Right forelimb (tissue), 1 donor: ENCODE measurements at places on chromosomes 6 and 20.

GRCh38 chr20:63640086-63640485 is 13.1 kb downstream of the STMN3 start:
- DNase-seq: no peak

GRCh38 chr6:48099713-48100587 is 11.0 kb downstream of the PTCHD4 start:
- no peak for DNase-seq

DNA sequence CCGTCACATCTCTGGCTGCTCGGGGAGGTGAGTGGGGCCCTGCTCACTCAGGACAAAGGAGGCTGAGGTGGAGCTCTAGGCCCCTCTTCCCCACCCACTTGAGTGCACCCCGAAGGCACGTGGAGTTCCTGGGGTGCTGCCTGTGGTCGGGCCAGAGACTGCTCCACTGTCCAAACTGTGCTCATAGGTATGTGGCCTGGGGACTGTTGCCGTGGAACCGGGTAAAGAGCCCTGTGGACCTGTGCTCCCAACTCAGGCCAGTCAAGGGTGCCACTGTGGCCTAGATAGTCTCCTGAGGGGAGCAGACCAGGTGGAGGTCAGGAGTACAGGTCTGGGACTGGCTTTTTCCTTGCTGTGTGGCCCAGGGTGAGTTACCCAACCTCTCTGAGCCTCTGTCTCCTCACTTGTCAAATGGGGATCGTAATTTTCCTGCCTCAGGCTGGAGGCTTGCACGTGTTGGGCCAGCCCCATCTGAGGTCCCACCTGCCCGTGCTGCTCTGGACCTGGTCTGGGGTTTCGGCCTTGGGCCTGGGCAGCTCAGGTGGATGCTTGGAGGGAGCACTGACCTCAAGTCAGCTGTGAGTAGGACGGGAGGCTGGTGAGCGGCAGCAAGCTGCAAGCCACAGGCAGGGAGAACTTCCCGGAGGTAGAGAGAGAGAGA is 12.4 kb upstream of the NPBWR2 start:
- no peak for DNase-seq

- DNase-seq: no peak
Observed at GRCh38 chr6:113361014-113361645, 496.0 kb upstream of the MARCKS start.

- peak; percentile 75 for DNase-seq
Observed at GRCh38 chr6:87155842-87156815, 764 bp downstream of the ZNF292 start.

- no peak for DNase-seq
Observed at GRCh38 chr6:112416866-112417265, 69.7 kb downstream of the RFPL4B start.

DNA sequence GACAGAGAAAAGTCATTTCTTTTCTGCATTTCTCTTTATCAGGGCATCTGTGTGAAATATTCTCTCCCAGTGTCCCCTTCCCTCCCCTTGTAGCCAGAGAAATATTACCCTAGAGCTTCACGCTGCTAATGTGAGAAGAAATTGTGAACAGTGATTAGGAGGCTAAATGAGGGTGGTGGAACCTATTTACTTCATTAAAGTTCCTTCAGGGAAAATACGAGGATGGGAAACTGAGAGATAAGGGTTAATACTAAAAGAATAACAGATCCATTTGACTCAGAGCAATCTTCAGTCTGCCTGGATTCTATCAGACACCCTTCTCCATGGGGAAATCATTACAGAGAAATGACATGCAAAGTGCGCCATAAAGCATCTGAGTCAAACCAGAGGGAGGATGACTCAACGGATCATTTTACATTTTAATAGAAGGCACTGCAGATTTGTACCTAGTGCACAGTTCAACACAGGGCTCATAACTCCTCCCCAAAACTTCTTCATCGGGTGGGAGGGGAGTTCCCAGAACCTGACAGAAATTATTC is 131.3 kb downstream of the GJA10 start:
- no peak for DNase-seq

GRCh38 chr6:81896525-81897503 is 144.3 kb upstream of the TENT5A start:
- DNase-seq: no peak

DNA sequence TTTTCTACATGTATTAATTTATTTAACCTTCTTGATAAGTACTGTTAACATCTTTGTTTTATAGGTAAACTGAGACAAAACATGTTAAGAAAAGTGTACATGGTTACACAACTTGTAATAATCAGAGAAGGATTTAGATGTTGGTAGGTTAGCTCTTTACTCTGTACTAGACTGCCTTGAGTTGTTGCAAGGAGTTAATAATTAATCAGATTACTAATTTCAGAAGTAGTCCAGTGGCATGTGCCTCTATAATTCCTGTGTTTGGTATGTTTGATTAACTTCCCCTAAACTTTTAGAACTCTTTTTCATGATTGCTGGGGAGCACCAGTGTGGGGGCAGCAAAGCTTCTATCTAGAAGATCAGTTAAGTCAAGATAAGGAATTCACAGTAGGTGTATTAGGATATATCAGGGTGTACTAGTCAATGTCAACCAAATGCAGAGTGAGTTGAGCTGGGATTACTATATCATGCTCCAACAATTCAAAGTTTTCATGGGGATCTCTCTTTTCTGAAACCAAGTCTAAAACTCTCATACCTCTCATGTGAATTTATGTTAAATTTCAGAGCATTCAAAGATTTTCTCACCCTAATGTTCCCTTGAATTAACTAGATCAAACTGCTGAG is 129.7 kb upstream of the AHI1 start:
- no peak for DNase-seq

DNA sequence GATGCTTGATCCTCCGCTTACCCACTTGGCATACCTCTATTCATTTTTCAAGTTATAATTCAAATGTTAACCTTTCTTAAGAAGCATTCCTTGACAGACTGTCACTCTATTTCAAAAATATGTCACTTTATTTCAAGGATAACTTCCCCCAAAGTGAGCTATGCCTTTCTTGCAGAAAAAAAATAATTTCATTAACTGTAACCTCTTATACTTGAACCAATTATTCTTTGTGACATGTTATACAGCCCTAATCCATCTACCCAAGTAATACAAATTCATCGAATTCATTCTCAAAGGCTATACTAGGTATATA is 9.3 kb upstream of the NHSL1 start:
- DNase-seq: no peak

GRCh38 chr6:44662461-44663121 is 275.1 kb downstream of the CDC5L start:
- DNase-seq: no peak

DNA sequence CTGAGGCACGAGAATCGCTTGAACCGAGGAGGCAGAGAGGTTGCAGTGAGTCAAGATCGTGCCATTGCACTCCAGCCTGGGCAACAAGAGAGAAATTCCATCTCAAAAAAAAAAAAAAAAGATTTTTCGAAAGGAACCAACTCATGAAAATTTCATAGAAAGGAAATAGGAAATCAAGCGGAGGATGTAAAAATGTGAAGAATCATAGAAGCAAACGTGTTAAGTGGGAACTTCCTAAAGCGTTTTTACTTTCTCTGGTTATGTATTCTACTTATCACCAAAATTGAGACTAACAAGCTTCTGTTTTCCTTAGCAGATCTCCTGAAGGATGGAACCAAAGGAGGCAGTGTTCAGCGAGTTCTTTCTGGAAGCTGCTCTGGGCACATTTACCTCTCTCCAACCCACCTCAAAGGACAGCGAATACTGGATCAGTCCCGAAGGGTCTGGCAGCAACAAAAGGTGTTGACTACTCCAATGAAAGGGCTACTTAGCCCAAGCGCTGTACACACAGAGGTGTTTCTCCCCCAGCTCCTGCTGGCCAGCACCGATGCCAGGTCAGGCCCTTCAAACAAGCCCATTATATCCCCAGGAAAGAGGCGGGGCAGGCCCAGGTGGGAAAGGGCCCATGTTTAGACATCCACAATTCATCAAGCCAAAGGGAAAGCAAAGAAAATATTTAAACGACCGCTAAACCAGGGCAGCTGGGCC is 327.5 kb upstream of the JARID2 start:
- no peak for DNase-seq

- DNase-seq: no peak
Observed at GRCh38 chr20:43404878-43405277, 52.8 kb upstream of the SRSF6 start.

DNA sequence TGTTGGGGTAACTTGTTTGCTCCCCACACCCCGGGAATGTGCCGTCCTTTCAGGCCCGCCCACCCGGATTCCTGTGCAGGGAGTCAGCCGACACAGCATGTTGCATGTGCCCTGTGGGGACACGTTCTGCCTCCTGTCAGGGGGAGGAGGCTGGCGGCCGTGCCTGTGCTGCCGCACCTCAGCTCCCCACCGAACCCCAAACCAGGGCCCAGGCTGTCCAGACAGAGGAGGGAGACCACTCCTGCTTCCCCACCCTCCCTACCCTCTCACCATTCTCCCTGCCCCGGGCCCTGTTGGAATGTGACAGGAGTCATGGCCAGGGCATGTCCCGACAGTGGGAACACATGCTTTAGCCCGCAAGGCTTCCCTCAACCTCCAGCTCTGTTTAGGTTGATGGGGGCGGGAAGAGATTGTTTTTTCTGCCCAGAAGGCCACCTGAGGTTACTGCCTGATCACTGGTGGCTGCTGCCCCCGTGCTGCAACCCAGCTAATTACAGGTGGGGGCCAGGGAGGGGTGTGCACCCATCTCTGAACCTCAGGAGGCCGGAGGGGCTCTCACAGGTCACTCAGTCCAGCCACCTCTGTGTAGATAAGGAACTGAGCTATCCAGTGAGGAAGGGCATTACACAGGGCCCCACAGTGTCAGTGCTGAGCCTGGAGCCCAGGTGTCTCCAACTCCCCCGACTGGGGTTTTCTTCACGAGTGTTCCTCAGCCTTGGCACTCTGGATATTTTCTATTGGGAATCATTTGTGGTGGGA is 13.6 kb downstream of the LRRC73 start:
- DNase-seq: no peak

DNA sequence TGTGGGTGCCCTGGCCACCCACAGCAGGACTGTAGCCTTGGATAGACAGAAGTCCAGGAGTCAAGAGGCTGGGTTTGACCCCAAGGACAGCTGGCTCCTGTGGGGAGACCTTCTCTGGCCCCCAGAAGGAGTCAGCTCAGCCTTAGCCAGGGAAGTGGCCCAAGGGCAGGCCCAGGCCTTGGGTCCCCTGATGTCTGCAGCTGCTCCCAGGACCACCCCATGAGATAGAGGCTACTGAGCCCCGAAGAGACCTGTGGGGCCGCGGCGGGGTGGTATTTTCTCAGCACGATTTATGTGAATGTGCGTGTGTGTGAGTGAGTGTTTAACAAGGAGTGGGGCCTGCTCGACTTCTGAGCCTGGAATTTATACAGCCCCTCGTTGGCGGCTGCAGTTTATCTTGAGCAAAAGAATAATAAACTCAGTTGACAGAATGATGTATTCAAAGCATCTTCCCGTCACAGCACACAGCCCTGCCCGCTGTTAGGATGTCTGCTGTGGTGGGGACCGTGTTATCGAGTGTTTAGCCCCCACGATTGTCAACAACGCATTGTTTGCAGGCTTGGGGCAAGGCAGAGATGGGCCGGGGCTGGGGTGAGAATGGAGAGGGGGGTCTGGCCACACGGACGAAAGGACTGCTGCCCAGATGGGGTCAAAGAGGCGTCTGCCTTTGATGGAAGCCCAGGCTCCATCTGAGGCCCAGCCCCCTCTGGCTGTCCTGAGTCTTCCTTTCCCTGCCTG is 163.3 kb downstream of the VEGFA start:
- DNase-seq: no peak

GRCh38 chr20:49986049-49986448 is 3.3 kb downstream of the SNAI1 start:
- DNase-seq: no peak

- DNase-seq: no peak
Observed at GRCh38 chr6:2870046-2870636, 28.5 kb upstream of the SERPINB1 start.

- no peak for DNase-seq
Observed at GRCh38 chr6:112022749-112023148, 31.2 kb upstream of the CCN6 start.

DNA sequence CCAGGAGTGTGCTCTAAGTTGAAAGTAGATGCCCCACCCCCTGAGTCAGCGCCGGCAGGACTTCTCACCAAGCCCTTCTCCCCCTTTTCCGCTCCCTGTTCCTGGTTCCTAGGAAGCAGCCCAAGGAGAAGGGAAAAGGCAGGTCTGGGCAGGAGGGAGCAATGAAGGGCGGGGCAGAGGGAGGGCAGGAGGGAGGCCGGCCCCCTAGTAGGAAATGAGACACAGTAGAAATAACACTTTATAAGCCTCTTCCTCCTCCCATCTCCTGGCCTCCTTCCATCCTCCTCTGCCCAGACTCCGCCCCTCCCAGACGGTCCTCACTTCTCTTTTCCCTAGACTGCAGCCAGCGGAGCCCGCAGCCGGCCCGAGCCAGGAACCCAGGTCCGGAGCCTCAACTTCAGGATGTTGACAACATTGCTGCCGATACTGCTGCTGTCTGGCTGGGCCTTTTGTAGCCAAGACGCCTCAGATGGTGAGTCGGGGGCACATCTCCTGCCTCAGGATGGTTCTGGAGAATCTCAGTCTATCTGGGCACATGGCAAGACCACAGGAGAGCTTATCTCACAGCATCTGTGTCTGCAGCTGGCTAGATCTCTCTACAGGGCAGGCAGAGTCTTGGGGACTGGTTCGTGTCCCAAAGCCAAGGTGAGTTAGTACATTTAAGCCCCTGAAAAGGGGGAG is at the start of gene PROCR:
TSS of gene PROCR (plus strand) at position 320 of the 681 bp plus-strand sequence. CDS start at position 403, 83 bp downstream.
- peak; percentile 88 for DNase-seq
